ENCODE measurements at places on chromosomes 7 and 10. TPM values are rescaled to one million over a fixed set of nuclear protein-coding genes. Genes with fewer than 3 reads are reported as not detected.

DNA sequence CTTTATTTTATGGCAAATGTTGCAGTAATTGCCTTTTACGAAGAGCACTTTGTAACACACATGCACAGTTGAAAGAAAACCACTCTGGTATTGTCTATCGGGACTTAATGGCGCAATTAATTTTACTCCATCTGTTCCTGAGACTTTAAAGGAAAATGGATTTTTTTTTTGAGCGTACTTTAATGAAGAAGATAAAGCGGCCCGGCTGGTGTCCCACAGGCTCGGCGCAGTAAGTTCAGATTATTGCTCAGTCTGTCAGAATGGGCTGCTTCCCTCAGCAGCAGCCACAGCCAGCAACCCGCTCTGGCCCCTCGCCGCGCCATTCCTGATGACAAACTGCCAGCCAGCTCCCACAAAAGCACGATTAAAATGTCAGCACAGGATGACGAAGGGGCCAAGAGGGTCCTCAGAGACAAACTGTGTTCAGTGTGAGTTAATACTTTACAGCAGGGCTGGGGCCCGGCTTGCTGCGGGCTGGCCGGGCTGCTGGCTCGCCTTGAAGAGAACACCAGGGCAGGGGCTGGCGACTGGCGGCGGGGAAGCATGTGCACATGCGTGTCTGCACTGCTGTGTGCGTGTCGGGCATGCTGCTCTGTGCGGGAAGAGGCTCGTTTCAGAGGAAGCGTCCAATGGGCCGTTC lies 501.0 kb upstream of the GALNT17 start:
- peak; percentile 63 for DNase-seq

GRCh38 chr7:149409895-149410294 lies 51.0 kb downstream of the ZNF777 start:
- no peak for DNase-seq

GRCh38 chr10:77501846-77502261 lies 135.8 kb downstream of the KCNMA1 start:
- DNase-seq = no peak

- DNase-seq = no peak
These were observed 4.6 kb downstream of the FZD8 start for GRCh38 chr10:35637462-35637861.

- no peak for DNase-seq
These were observed 455.5 kb downstream of the PHTF2 start for GRCh38 chr7:78253850-78254725.

DNA sequence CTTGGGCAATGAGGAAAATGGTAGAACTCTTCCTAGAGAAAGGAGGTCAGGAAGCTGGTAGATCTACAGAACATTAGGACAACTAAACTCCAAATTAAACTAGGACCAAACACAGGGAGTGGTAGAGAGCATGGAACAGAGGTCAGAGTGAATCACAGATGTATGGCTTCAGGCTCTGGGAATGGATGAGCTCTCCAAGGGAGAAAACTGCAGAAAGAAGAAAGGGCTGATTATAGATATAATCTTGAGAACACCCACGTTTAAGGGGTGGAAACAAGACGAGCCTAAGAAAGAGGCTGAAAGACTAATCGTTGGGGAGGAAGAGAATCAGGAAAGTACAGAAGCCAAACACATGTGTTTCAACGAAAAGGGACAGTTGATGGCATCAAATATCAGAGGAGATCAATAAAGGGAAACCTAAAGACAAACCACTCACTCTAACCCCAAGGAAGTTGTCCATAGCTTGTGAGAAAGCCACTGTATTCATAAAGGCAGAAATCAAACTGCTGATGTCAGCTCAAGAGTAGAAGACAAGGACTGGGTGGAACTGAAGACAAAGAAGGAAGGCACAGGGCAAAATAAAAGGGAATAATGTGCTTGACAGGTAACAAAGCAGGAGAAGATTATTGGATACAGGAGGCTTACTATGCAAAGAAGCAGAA lies 41.4 kb downstream of the NUDCD3 start:
- no peak for DNase-seq

DNA sequence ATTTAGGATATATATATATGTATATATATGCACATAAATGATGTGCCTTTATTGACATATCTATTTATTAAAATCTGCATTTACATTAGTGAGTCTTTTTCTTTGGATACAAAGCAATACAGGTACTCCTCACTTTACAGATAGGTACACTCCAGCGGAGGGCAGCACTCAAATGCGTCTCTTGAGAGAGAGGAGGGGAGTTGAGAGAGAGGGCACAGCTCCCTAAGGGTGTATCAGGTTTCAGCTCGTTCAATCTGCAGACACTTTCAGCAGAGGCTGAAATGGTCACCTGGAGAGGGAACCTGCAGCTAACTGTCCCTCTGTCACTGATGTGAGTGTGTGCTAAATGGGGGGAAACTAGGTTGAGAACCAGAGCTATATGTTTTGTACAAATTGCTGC lies 21.5 kb downstream of the C10orf53 start:
- no peak for DNase-seq

DNA sequence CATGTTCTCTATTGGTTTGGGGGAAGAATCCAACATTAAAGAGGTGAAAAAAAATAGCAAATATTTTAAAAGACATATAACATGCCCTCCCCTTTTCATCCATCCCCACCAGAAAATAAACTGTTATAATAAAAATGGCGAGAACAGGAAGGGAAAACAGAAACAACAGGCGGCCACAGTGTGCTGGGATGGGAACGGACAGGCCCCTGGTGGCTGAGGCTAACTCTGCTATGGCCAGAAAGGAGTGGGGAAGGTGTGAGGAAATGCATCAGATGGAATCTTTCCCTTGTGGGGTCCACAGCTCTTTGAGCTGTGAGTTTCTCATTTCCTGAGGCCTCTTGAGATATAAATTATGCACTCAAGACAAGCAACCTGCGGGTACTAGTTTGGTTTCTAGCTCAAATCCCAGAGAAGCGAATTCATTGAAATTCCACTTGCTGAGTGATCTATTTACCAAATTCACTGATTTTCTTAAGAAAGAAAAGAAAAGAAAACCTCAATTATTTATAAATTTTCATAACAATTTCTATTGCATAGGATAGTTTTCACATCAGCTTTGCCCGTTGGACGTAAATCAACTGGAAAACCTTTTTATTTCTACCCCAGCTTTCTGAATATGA lies 139.5 kb downstream of the BMPER start:
- DNase-seq = no peak

ACHE gene
- 0.78 TPM for total RNA-seq

Measured in heart left ventricle (tissue), 16 donors.